CD8-positive, alpha-beta memory T cell (primary cell): ENCODE measurements at places on chromosomes 1 and 21. TPM values are rescaled to one million over a fixed set of nuclear protein-coding genes. Genes with fewer than 3 reads are reported as not detected.

GRCh38 chr1:247360116-247360898 is 28.6 kb upstream of the ZNF496 start:
- no peak overlapping the region for H3K27ac ChIP-seq
- DNase-seq: no peak
- H3K4me1 ChIP-seq: no peaks in the 10 kb centered on the region
- no peaks in the 10 kb centered on the region for H3K36me3 ChIP-seq
- H3K4me3 ChIP-seq: no peak overlapping the region

GRCh38 chr1:150981805-150982712 is at the start of gene ANXA9:
ANXA9 (plus strand) TSS chr1:150982292; CDS start chr1:150983106, 814 bp downstream.
- no peak for DNase-seq
- H3K27ac ChIP-seq: no peak within 1 kb of the TSS
- H3K27me3 ChIP-seq: no peaks in the 10 kb centered on the region
- peaks cover 20% of the 10 kb centered on the region for H3K4me1 ChIP-seq

OTUD3 gene
- 7.9 TPM for total RNA-seq

DNA sequence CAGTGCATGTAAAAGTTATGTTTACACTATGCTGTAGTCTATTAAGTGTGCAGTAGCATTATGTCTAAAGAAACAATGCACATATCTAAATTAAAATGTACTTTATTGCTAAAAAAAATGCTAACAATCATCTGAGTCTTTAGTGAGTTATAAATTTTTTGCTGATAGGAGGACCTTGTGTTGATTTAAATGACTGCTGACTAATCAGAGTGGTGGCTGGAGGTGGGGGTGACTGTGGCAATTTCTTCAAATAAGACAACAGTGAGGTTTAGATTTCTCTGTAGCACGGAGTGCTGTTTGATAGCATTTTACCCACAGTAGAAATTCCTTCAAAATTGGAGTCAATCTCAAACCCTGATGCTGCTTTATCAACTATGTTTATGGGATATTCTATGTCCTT is 37.0 kb downstream of the HS2ST1 start:
- no peaks in the 10 kb centered on the region for H3K4me1 ChIP-seq
- no peak for DNase-seq
- H3K4me3 ChIP-seq: no peak overlapping the region
- no peaks in the 10 kb centered on the region for H3K36me3 ChIP-seq
- no peak overlapping the region for H3K27ac ChIP-seq
- H3K27me3 ChIP-seq: no peaks in the 10 kb centered on the region

DNA sequence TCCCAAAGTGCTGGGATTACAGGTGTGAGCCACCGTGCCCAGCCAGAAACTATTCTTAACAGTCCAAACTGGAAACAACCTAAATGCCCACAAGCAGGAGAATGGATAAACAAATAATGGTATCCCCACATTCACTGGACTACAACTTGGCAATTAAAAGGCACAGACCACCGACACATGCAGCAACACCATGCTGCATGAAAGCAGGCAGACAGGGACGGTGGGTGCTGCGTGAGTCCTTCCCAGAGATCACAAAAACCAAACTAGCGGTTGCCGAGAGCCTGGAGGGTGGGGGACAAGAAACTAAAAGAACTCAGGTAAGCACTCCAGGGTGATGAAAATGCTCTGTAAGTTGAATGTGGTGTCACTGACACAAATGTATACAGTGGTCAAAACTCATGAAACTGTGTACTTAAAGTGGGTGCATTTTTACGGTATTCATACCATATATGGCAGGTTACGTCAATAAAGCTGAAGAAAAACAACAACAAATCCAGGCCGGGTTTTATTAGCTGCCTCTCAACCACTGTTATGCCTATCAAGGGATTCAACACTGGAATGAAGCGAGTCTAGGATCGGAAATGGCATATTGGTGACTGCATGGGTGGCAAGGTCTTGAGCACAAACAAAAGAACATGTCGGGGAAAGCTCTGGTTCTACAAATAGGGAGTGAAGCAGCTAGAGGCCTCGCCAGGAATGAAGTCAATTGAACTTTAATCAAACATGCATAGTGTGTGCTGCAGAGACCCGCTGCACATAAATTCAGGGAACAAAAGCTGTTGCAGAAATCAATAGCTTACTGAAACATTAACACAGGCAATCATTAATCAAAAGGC is 52.4 kb downstream of the SLC45A1 start:
- peaks cover 21% of the 10 kb centered on the region for H3K4me1 ChIP-seq
- peaks cover 10% of the 10 kb centered on the region for H3K36me3 ChIP-seq
- H3K4me3 ChIP-seq: no peak overlapping the region
- H3K27me3 ChIP-seq: no peaks in the 10 kb centered on the region
- no peak for DNase-seq
- no peak overlapping the region for H3K27ac ChIP-seq
